AG08395 (cell line): ENCODE measurements at places on chromosomes 12 and 14.

GRCh38 chr14:23408307-23408630 lies 196 bp upstream of the MYH6 start:
- DNase-seq, result no peak

DNA sequence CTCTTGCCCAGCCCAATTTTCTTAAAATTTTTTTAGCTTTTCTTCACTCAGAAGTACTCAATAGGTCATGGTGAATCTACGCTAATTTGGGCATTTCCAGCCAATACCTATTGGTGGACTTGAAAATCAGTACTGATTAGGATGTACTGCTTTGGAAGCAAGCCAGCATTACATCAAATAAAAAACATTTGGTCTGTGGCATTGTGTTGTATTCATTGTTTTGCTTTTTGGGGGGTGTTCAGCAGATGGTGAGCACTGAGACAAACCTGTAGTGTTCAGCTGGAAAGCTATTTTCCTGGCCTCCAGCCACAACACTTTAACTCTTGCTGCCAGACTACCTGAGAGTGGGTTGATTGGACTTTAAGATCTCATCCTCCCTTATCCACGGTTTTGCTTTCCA lies 4.0 kb downstream of the MAPKAPK5 start:
- no peak for DNase-seq

- no peak for DNase-seq
Measured at GRCh38 chr12:113096675-113097461, 38.7 kb downstream of the RASAL1 start.

- no peak for DNase-seq
Measured at GRCh38 chr14:84162633-84163032, 1367.3 kb upstream of the FLRT2 start.

DNA sequence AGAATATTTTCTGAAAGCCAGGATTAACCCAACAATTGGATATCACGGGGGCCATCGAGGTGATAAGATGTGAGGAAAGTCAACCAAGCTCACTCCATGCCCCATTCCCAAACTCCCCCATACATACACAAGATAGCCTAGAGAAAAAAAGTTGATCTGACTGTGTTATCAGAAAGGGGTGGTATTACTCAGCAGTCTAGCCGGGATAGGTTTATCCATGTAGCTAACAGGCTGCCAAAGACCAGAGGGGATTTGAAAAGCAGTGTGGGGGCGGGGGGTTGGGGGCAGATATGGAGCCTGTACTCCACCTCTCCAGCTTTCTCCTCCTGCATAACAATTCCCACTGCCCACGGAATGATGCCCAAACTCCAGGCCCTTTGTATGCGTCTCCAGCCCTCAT lies 13.2 kb upstream of the MAP1LC3B2 start:
- DNase-seq, result no peak

DNA sequence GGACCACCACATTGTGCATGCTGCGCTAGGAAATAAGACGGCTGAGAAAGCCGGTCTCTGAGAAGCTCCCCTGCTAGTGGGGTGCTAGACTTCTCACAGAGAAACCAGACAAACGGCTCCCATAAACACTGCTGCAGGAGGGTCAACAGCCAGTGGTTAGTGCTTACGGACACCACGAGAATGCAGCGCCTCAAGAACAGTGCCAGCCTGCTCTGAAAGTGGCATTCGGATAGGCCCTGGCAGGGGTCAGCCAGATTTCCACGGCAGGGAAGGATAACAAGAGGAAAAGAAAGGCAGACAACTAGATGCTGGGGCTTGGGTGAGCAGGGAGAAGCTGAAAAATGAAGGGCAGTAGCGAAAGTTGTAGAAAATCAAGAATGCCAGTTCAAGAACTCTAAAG lies 26.4 kb downstream of the PPTC7 start:
- DNase-seq, result no peak

DNA sequence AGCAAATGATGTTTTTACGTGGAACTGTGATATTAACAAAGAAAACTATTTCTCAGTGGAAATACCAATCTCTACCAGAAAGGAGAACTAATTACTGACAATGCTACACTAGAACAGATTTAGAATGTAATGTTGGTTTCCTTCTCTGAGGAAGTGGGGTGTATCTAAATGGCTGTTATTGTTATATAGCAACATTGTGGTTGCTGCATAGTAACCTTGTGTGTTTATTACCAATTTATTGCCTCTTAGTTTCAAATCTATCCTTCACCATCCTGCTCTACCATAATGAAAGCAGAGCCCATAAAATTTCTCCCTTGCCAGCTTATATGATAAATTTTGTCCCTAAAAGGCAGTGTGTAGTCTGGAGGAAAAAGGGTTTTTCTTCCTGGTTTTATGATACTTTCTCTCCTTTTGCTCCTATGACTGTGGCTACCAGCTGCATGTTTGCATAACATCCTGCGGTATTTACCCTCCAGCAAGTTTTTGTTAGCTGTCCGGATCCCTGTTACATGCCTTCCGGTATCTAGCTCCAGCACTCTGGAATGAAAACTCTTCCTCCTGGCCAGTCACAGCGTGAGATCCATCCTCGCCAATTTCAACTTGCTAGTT lies 5.7 kb upstream of the KLRK1 start:
- DNase-seq, result peak; percentile 76
